Activated CD8-positive, alpha-beta memory T cell treated with anti-CD3 and anti-CD28 coated beads, Interleukin-2, amount 10 ng/mL, durations not matched to agents 7 days and 5 days (primary cell): ENCODE measurements at places on chromosomes 2 and 18. TPM values are rescaled to one million over a fixed set of nuclear protein-coding genes. Genes with fewer than 3 reads are reported as not detected.

Gene IL37
- total RNA-seq: not detected

Gene ASXL3
- not detected for total RNA-seq

Gene GALR1
- total RNA-seq: not detected

Gene EPAS1
- 15.6 TPM for total RNA-seq

- DNase-seq: no peak
These were observed 43.3 kb upstream of the TXNDC2 start for GRCh38 chr18:9842448-9842847.

GRCh38 chr2:112630268-112630667, 15.5 kb upstream of the SLC20A1 start:
- no peak for DNase-seq

DNA sequence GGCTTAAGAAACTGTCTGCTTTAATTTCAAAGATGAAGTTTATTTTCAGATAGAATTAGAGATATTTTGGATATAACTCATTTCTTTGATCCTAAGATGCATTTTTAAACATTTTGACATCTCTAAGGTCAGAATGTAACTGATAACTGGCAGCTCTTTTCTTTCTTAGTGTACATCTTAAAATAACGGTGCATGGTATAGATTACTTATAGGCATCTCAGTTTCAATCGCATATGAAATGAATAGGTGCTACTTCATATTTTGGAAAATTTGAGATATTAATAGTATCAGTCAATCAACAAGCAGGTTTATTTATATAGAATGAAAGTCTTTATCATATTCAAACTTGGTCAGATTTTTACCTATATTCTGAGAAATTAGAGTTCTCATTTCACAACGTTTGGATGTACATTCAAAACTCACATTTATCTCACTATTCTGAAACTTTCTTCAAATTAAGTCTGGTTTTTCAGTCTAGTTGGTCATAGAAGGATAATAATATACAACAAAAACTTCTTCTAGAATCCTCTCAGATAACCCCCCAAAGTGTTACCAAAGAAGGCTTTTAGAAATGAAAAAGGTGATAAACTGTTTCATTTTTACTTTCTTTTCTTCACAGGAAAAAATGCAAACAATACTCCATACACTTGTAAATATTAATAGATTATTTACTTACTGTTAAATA, 122.8 kb upstream of the WDSUB1 start:
- no peak for DNase-seq

DNA sequence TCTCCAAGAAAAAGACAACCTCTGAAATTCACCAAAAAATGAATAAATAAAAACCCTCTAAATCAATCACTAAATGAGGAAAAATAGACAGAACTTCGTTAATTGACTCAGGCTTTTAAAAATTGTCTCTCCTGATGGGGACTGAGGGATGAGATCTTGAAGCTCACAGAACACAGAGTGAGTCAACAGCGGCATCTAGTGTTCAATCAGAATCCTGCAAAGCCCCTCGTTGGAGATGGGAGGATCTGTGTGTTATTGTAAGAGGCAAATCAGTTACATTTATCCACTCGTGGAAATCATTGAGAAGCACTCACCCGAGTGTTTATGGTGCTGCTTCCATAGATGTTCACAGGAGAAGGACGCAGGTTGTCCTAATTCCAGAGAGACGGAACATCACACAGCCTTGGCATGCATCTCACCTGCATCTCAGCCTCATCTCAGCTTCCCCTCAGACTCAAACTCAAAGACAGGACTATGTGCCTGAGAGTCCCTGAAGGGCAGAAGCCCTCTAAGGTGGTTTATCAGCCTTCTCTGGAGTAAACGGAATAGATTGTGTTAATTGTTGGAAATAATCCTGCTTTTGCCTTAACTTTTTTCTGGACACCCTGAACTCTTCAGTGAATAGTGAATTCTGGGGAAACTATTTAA, 82.0 kb downstream of the MREG start:
- DNase-seq: peak; percentile 72

GRCh38 chr2:75333646-75334045, 134.3 kb upstream of the TACR1 start:
- no peak for DNase-seq
